Hematopoietic multipotent progenitor cell treated with erythropoietin and hydrocortisone succinate and interleukin-3 and kit ligand, for 6 days (in vitro differentiated cells): ENCODE measurements at places on chromosomes 1 and 21.
A peak's percentile ranks its signal among the peaks of the same experiment; 100 is the strongest.

DNA sequence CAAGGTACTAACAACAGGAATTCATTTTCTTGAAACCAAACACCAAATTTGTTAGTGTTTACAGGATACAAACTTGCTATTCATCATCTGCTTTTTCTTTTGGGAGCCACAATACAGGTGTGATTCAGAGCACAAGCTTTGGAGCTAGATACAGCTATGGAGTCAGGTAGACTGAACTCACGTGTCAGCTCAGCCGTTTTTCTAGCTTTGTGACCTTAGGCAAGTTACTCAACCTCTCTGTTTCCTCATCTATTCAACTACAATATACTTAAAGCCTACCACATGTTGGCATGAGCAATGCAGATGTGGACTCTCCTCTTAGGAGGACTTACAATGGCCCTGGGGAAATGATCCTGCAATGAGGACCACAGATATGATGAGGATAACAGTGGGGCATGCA is 6.3 kb downstream of the HTR1D start:
- no peak for DNase-seq

DNA sequence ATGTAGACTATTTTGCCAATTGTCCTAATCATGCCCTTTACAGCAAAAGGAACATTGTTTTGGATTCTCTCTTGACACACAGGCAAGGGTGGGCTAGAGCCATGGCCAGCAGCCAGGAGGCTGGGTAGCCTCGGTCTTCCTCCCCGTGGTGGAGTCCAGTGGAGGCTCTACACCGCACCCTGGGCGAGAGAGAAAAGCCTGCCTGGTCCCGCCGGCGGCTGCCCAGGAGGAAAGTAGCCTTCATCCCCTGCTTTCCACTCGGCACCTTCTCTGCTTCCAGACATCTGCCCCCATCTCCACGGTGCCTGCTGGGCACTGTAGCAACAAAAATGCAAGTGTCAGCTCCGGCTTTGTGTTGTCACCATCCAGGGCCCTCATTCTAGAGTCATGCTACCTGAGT is 21.6 kb downstream of the PROK1 start:
- DNase-seq: no peak

DNA sequence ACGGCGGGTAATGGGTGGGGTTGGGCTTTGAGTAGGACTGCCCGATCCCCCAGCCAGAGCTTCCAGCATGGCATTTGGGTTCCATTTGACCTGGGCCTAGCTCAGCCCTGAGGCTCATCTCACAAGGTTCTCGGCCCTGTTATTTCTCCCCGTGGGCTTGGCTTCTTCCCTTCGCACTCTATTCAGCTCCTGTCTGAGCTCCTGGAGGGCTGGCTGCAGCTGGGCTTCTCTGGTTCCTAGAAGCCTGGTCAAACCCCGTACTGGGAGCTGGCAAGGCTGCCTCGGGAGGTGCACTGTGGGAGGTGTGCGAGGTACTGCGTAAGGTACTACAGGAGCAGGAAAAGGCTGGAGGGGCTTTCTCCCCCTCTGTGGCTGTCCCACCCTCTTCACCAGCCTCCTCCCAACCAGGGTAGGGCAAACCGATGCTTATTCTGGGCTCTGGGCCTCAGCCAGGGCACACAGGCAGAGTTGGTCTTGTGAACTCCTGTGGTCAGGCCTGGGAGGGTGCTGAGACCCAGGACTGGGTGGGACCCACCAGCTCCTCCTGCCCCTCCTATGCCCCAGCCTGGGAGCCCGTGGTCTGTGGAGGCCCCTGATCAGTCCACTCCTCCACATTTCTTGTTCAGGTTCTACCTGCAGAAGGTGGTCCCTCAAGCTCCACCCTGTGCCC is 814 bp downstream of the A3GALT2 start:
- DNase-seq: no peak

GRCh38 chr1:172607145-172607544 is 51.8 kb upstream of the FASLG start:
- DNase-seq: no peak

DNA sequence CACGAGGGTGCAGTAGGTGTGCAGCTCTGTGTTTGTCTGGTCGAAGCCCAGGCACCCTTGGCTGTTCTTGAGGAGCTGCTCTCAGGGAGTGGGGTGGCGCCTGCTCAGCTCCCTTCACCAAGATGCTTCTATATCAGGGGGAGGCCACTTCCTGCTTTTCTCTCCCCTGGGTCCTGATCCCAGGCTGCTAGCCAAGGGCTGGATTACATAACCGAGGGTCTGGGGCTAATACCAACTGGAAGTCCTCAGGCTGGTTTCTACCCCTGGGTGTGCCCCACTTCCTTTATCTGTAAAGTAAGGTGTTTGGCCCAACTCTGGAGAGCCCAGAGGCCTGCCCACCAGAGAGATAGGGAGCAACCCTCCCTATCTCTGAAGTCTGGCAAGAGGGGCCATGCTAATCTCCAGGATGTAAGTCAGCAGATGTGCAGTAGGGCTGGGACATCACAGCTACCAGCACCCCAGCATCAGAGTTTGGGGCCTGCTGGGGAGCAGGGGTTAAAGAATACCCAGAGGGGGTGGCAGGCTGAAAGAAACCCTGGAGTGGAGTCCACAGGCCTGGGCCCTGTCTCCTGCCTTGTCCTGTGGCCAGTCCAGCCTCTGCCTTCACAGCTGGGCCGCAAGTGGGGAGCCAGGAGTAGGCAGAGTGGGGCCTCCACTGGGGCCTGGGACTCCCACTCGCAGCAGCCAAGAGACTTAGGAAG is 2.1 kb downstream of the SELENBP1 start:
- DNase-seq: peak; percentile 99

DNA sequence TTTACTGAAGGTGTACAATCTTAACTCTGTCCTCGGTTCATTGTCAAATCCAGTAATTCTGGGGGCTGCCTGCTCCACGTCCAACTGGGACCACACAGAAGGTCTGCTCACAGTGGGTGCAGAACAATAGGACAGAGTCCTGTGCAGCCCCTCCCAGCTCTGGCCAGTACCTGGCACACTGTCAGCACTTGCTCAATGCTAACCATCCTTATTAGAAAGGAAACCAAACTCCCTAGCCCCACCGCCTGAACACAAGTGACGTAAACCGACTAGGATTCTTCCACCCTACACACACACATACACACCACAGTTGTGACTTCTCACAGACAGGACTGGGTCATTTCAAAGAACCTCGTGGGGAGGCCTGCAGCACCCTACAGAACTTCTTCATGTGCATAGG is 5.2 kb downstream of the BCAR3 start:
- DNase-seq: no peak

- DNase-seq: peak; percentile 66
These were observed 32.1 kb downstream of the PCSK9 start for GRCh38 chr1:55071477-55071876.

DNA sequence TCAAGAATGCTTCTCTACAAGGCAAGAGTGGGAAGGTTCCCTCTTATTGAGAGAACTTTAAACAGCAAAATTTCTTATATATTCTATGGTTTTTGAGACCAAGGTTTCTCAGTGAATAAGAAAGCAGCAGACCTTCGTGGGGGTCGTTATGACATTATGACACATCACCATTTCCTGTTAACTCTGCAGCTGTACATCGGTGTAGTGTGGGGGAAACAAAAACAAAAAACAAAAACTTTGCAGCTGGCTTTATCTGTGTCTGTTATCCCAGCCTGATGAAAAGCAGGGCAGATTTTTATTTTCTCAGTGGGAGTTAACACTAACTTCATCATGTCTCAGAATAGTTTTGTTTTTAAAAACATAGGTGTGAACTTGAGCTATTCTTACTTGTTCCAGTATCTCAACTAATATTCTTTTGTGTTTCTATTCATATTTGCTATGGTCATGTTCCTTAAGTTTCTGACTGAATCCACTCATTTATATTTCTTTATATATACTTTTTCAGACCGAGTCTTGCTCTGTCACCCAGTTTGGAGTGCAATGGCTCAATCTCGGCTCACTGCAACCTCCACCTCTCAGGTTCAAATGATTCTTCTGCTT is 2.1 kb downstream of the SDE2 start:
- DNase-seq: no peak

GRCh38 chr1:193438312-193438711 is 251.9 kb upstream of the B3GALT2 start:
- no peak for DNase-seq

DNA sequence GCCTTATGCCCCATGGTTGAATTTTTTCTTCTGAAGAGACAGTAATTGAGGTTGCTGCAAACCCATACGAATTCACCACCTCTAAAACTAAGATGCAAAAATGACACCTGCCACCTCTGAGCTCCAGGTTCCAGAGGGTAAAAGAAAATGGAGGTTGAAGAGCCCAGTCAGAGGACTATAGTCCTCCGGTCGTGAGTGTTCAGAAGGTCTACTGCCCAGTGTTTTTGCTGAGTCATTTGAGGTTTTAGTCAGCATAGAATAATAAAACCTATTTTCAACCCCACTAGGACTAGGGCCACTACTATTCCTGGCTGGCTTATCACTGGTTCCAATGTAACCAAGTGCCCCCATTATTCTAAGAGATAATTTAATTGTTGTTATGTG is 12.9 kb upstream of the SLAMF7 start:
- peak; percentile 87 for DNase-seq

GRCh38 chr1:204409123-204409522 is 2.5 kb downstream of the PPP1R15B start:
- DNase-seq: peak; percentile 38

DNA sequence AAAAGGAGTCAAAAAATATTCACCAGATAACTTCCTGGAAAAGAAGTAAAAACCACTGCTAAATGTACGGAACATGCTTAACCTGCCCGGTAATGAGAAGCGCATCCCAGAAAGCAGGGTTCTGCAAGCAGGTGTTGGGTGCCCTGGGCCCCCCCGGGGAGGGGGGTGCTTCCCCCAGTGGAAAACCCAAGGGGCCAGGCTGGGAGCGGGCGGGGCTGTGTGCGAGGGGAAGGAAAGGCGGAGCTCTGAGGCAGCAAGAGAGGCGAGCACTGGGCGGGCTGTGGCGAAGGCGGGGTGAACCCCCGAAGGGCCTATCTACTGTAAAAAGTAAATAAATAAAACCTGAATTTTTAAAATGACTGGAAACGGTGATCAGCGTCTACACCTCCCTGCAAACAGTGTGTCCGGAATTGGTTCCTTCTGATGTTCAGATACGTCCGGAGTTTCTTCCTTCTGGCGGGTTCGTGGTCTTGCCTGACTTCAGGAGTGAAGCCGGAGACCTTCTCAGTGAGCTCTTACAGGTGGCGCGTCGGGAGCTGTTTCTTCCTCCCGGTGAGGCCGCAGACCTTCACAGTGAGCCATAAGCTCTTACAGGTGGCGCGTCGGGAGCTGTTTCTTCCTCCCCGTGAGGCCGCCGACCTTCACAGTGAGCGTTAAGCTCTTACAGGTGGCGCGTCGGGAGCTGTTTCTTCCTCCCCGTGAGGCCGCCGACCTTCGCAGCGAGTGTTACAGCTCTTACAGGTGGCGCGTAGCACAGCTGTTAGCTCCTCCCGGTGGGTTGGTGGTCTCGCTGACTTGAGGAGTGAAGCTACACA is 13.4 kb downstream of the FTCD start:
- DNase-seq: no peak

DNA sequence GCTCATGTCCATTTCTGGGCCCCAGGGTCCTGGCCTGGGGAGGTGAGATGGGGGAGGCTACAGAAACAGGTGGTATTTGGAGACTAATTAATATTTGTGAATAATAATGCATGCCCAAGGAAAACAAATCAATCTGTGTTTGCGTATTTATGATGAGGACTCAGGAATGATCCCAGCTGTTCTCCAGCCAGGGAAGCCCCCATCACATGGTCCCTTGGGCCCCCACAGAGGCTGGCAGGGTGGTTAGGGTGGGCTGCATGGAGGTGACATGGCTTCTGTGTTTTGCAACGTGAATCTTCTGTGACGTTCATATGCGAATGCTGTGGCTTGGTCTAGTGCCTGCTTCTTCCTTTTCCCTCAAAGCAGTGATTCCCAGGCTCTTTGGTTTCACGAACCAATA is 10.5 kb downstream of the PTPRF start:
- no peak for DNase-seq

DNA sequence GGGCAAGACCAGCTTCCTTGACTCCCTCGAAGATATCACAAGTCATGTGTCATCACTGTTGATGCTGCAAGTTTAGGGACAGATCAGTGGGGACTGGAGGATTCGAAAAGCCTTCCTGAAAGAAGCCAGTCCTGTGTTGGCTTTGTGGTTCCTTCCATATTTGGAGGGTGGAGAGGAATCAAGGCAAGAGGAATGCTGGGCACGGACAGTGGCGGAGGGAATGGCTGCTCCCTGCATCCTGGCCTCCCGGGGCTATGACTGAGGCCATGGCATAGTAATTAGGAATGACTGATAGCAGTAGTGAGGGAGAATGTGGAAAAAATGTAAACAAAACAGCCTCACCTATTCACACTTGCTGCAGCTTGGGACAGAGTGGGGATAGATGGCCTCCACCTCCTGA is 36.4 kb downstream of the VANGL1 start:
- DNase-seq: no peak

DNA sequence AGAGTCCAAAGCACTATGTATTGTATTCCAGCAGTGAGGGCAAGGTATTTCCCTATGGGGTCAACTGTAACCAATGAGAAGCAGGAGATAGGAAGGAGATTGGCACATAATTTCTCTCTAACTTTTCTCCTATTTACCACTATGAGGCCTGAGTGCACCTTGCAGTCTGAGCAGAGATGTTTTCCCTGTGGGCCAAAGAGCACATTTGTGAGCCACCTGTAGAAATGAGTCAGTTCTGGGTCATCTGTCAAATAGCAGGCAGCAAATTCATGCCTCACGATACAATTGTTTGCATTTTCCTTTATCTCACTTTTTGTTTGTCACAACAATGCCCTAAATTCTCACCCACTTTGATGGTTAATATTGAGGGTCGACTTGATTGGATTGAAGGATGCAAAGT is 547.2 kb upstream of the NCAM2 start:
- no peak for DNase-seq

DNA sequence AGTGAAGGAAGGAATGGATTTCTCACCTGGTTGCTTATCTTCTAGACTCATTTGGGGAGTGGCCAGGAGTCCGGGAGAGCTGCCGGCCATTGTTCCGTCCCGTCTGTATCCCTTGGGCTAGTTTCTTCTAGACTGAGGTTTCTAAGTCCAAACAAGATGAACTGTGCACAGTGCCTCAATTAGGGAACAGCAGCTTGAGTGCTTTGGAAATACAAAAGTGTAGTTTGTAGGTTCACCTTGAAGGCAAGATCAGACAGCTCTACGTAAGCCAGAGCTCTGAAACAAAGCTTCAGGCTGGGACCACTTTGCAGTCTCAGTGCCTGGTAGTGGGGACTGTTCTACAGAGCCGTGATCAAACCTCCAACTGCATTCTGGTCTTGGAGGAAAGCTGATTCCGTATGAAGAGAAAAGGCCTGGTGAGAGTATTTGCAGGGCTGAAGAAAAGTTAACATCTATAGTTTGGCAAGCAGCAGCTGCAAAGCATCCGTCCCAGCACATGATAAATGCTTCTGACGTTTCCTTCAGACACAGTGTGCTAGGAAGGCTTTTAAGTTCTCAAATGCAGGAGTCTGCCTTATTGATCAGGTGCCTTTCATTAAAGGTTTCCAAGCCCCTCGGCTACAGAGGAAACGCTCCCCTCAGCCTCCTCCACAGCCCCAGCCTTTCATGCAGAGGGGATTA is 432.8 kb downstream of the KIF26B start:
- DNase-seq: no peak
